Activated CD4-positive, alpha-beta memory T cell treated with anti-CD3 and anti-CD28 coated beads for 36 hours (primary cell): ENCODE measurements at places on chromosomes 1 and 21. TPM values are rescaled to one million over a fixed set of nuclear protein-coding genes. Genes with fewer than 3 reads are reported as not detected.

Gene HCRTR1
- not detected for total RNA-seq

Gene C1orf94
- not detected for total RNA-seq

Gene MSH4
- total RNA-seq: 0.12 TPM

Gene PTPN7
- 197 TPM for total RNA-seq

Gene RGS7
- total RNA-seq: not detected

Gene ERICH3
- not detected for total RNA-seq

Gene LCE3C
- not detected for total RNA-seq

DNA sequence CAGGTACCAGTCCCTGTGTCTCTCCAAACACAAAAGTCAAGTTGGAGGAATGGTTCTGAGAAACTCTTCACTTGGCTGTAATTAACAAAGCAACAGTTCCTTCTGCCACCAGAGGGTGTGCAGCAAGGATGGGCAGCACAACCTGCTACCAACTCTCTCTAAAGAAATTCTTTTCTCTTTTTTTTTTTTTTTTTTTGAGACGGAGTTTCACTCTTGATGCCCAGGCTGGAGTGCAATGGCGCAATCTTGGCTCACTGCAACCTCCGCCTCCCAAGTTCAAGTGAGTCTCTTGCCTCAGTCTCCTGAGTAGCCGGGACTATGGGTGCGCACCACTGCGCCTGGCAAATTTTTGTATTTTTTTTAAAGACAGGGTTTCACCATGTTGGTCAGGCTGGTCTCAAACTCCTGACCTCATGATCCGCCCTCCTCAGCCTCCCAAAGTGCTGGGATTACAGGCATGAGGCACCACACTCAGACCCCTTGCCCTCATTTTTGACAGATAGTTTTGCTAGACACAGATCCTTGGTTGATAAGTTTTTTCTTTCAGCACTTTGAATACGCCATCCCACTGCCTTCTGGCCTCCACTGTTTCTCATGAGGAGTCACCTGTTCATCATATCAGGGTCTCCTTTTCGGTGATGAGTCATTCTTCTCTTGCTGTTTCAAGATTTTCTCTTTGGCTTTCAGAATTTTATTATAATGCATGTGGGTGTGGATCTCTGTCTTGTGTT, 12.1 kb upstream of the DEGS1 start:
- DNase-seq: peak; percentile 30
- peaks cover 3% of the 10 kb centered on the region for H3K36me3 ChIP-seq
- H3K4me3 ChIP-seq: no peak overlapping the region
- peaks cover 30% of the 10 kb centered on the region for H3K4me1 ChIP-seq
- no peaks in the 10 kb centered on the region for H3K27me3 ChIP-seq

DNA sequence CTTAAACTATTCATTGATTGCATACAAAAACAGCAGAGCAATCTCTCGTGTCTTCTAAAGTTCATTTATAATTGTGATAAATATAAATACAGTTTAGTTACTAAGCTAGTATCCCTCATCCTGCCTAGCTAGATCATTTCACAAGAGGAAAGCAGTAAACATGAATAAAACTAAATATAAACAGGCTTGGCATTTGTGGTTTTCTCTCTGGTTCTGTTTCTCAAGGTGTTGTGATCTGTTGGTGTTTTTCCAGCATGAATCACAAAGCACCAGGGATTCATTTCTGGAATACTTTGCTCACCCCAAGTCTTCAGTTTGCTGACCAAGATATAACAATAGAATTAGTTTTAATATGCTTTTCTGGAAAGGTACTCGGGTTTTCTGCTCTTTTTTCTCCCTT, 32.7 kb upstream of the GLIS1 start:
- H3K27me3 ChIP-seq: no peaks in the 10 kb centered on the region
- peaks cover 49% of the 10 kb centered on the region for H3K36me3 ChIP-seq

DNA sequence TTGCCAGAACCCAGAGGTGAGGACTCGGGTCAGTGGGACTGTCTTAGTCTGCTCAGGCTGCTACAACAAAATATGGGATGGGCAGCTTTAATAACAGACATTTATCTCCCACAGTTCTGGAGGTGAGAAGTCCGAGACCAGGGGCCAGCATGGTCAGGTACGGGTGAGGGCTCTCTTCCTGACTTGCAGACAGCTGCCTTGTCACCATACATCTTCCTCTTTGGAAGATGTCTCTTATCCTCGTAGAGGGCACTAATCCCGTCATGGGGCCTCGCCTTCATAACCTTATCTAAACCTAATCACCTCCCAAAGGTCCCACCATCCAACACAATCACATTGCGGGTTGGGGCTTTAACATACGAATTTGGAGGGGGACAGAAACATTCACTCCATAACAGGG, 51.9 kb downstream of the GLUL start:
- H3K27me3 ChIP-seq: no peaks in the 10 kb centered on the region
- no peaks in the 10 kb centered on the region for H3K4me1 ChIP-seq
- DNase-seq: no peak
- H3K27ac ChIP-seq: no peak overlapping the region
- no peaks in the 10 kb centered on the region for H3K36me3 ChIP-seq

GRCh38 chr1:171507435-171507834, 22.1 kb downstream of the PRRC2C start:
- H3K4me3 ChIP-seq: peak overlapping the region; percentile 5
- H3K27me3 ChIP-seq: no peaks in the 10 kb centered on the region
- H3K27ac ChIP-seq: peak overlapping the region; percentile 72
- peaks cover 91% of the 10 kb centered on the region for H3K4me1 ChIP-seq
- no peak for DNase-seq
- H3K36me3 ChIP-seq: peaks cover 13% of the 10 kb centered on the region

- H3K27ac ChIP-seq: no peak overlapping the region
- no peaks in the 10 kb centered on the region for H3K36me3 ChIP-seq
- H3K27me3 ChIP-seq: peaks cover 9% of the 10 kb centered on the region
These were observed 118.1 kb upstream of the POGK start for GRCh38 chr1:166721145-166721544.

- H3K27me3 ChIP-seq: no peaks in the 10 kb centered on the region
- no peak for DNase-seq
- H3K4me1 ChIP-seq: peaks cover 24% of the 10 kb centered on the region
- H3K27ac ChIP-seq: no peak overlapping the region
- H3K36me3 ChIP-seq: no peaks in the 10 kb centered on the region
These were observed 70.4 kb downstream of the CACHD1 start for GRCh38 chr1:64540265-64540791.

- peak overlapping the region; percentile 7 for H3K4me3 ChIP-seq
- peaks cover 25% of the 10 kb centered on the region for H3K4me1 ChIP-seq
- no peaks in the 10 kb centered on the region for H3K36me3 ChIP-seq
These were observed 996 bp upstream of the TMEM51 start for GRCh38 chr1:15152318-15153183.

- H3K27me3 ChIP-seq: peaks cover 6% of the 10 kb centered on the region
- no peak for DNase-seq
- H3K27ac ChIP-seq: no peak overlapping the region
- H3K36me3 ChIP-seq: peaks cover 4% of the 10 kb centered on the region
These were observed 10.3 kb upstream of the AZIN2 start for GRCh38 chr1:33070628-33071027.

DNA sequence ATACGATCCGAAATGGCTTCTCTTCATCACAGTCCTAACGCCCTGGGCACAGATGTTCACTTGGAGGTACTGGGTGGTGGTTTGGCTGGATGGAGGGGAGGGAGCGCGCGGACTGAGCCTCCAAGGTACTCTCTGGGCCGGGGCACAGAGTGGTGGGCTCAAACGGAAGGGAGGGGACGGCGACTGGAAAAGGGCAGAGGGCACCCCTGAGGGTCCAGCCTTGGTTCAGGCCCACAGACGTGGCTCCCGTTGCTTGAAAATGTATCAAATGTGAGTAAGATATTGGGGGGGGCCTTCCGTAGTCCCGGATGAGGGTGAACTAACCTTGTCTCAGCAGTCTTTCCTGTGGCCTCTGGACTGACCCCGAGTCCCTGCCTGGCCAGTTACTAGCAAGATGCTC, 463 bp downstream of the IL12RB2 start:
- H3K4me1 ChIP-seq: peaks cover 54% of the 10 kb centered on the region
- peaks cover 45% of the 10 kb centered on the region for H3K36me3 ChIP-seq
- peak overlapping the region; percentile 96 for H3K27ac ChIP-seq
- H3K4me3 ChIP-seq: peak overlapping the region; percentile 95
- DNase-seq: no peak

GRCh38 chr1:198713081-198713480, 74.2 kb downstream of the PTPRC start:
- H3K4me1 ChIP-seq: peaks cover 58% of the 10 kb centered on the region
- peak overlapping the region; percentile 67 for H3K27ac ChIP-seq
- DNase-seq: no peak
- H3K36me3 ChIP-seq: peaks cover 68% of the 10 kb centered on the region

GRCh38 chr1:210685295-210685650, 356.6 kb downstream of the HHAT start:
- no peaks in the 10 kb centered on the region for H3K36me3 ChIP-seq
- H3K27me3 ChIP-seq: no peaks in the 10 kb centered on the region
- no peaks in the 10 kb centered on the region for H3K4me1 ChIP-seq

- H3K27ac ChIP-seq: no peak overlapping the region
- no peaks in the 10 kb centered on the region for H3K4me1 ChIP-seq
- H3K27me3 ChIP-seq: no peaks in the 10 kb centered on the region
- H3K36me3 ChIP-seq: peaks cover 44% of the 10 kb centered on the region
These were observed 9.1 kb downstream of the ANGPTL7 start for GRCh38 chr1:11198257-11198656.

DNA sequence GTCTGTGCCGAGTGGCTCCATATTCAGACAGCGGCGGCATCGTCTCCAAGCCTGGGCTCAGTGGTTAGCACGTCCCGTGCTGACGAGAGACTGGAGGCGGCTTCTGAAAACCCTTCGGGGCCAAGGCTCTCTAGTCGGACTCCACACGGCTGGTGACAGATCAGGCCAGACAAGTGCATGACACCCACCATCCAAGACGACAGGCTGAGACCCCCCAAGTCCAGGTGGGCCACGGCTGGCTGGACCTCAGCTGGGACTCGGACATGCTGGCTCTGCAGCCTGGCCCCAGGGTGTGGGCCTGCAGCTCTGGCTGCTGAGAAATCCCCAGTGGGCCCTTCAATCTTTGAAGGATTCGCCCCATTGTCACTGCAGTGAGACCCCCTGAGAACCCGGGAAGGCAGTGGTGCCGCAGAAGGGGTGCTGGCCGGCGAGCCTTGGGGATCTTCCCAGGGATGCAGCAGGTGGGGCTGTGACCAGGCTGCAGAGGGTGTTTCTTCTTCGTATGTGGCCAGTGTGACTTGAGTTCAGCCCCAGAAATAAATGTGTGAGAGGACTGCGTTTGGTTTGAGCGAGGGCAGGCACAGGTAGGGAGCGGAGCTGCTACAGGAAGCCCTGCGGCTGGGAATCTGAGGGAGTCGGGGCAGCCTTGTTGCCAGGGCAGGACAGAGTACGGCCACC, 15.9 kb upstream of the SLC19A1 start:
- H3K36me3 ChIP-seq: no peaks in the 10 kb centered on the region
- peaks cover 4% of the 10 kb centered on the region for H3K4me1 ChIP-seq
- no peak for DNase-seq
- no peak overlapping the region for H3K27ac ChIP-seq
- H3K27me3 ChIP-seq: peaks cover 23% of the 10 kb centered on the region

GRCh38 chr1:71788113-71788512, 494.2 kb downstream of the NEGR1 start:
- no peak overlapping the region for H3K4me3 ChIP-seq
- H3K27ac ChIP-seq: no peak overlapping the region

GRCh38 chr1:106677181-106677580, 379.3 kb upstream of the PRMT6 start:
- no peaks in the 10 kb centered on the region for H3K36me3 ChIP-seq
- no peaks in the 10 kb centered on the region for H3K4me1 ChIP-seq
- no peaks in the 10 kb centered on the region for H3K27me3 ChIP-seq
- no peak for DNase-seq
- no peak overlapping the region for H3K27ac ChIP-seq

DNA sequence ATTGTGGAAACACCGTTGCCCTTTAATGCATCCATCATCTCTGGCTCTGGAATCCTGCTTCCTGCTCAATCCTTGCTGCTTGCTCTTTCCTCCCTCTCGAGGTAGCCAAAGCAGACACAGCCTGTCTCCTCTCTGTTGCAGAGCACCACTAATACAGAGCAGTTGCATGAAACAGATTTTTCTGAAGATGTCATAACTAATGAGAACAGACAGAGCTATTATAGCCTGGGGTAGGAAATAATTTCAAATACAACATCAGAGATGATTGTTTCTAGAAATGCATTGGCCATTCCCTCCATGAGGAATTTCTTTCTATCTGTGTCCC, 23.3 kb upstream of the ACBD6 start:
- H3K27ac ChIP-seq: no peak overlapping the region
- H3K4me3 ChIP-seq: no peak overlapping the region
- H3K4me1 ChIP-seq: no peaks in the 10 kb centered on the region
- no peaks in the 10 kb centered on the region for H3K36me3 ChIP-seq
- DNase-seq: no peak
- no peaks in the 10 kb centered on the region for H3K27me3 ChIP-seq

- H3K36me3 ChIP-seq: no peaks in the 10 kb centered on the region
- peaks cover 29% of the 10 kb centered on the region for H3K4me1 ChIP-seq
- H3K27ac ChIP-seq: peak overlapping the region; percentile 38
- DNase-seq: peak; percentile 83
These were observed 16.1 kb upstream of the AQP10 start for GRCh38 chr1:154304664-154305337.

GRCh38 chr1:201692555-201693394, 136.2 kb upstream of the IPO9 start:
- no peaks in the 10 kb centered on the region for H3K4me1 ChIP-seq
- H3K36me3 ChIP-seq: no peaks in the 10 kb centered on the region
- no peak overlapping the region for H3K4me3 ChIP-seq
- H3K27ac ChIP-seq: no peak overlapping the region
